Ovary (tissue), 10 donors: ENCODE measurements at places on chromosomes 5 and 9. TPM values are rescaled to one million over a fixed set of nuclear protein-coding genes. Genes with fewer than 3 reads are reported as not detected.

DNA sequence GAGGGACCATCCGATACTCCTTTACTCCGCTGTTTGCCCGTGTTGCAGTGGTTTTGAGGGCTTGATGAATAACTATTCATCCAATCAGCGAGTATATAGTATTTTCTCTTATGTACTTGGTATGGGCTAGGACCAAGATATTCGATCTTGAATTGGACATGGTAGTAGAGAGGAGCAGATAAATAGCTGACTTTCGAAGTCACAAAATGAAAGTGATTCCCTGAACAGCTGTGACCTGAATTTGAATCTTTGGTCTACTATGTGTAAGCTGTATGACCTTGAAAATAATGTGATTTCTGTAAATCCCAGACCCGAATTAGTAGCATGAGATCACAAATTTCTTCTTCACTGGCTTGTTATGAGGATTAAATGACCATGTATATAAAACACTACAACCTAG, 134.4 kb downstream of the TUSC1 start:
- H3K27me3 ChIP-seq: no peaks in the 10 kb centered on the region
- no peaks in the 10 kb centered on the region for H3K4me1 ChIP-seq
- H3K36me3 ChIP-seq: no peaks in the 10 kb centered on the region
- no peak overlapping the region for H3K4me3 ChIP-seq
- DNase-seq: no peak
- H3K27ac ChIP-seq: no peak overlapping the region

- H3K27ac ChIP-seq: no peak overlapping the region
- H3K4me3 ChIP-seq: no peak overlapping the region
- H3K27me3 ChIP-seq: no peaks in the 10 kb centered on the region
Measured at GRCh38 chr5:159210210-159210661, 883 bp upstream of the RNF145 start.

The C9 gene
- not detected for polyA plus RNA-seq

GRCh38 chr9:93645149-93645889, 68.9 kb downstream of the PHF2 start:
- no peaks in the 10 kb centered on the region for H3K36me3 ChIP-seq
- peaks cover 3% of the 10 kb centered on the region for H3K4me1 ChIP-seq
- no peaks in the 10 kb centered on the region for H3K27me3 ChIP-seq
- no peak overlapping the region for H3K4me3 ChIP-seq
- no peak overlapping the region for H3K27ac ChIP-seq

DNA sequence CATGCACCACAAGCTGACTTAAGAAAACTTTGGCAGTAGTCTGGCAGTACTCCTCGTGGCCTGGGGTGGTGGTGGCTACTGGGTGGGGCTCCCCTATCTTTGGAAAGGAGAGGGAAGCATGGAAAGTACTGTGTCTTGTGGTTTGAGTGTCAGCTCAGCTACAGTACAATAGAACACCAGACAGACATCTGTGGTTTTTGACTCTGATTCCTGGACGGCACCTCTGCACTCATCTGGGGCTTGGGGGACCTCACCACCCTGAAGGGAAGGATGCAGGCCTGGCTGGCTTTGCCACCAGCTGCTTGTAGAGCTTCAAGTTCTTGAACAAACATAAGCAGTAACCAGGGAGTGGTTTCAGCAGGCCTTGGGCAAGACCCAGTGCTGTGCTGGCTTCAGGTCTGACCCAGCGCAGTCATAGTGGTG, 40.6 kb downstream of the TNFSF8 start:
- H3K4me1 ChIP-seq: no peaks in the 10 kb centered on the region
- H3K27ac ChIP-seq: no peak overlapping the region
- no peaks in the 10 kb centered on the region for H3K27me3 ChIP-seq
- no peaks in the 10 kb centered on the region for H3K36me3 ChIP-seq
- DNase-seq: no peak

DNA sequence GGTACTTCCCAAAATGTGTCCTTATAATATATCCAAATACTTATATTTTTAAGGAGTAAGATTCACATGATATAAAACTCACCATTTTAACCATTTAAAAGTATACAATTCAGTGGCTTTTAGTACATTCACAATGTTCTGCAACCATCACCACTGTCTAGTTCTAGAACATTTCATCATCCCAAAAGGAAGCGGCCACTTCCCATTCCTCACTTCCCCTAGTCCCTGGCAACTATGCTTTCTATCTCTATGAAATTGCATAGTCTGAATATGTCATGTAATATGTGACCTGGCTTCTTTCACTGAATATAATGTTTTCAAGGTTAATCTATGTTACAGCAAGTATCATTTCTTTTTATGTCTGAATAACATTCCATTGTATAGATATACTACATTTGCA, 615.1 kb upstream of the SGCD start:
- no peaks in the 10 kb centered on the region for H3K27me3 ChIP-seq
- no peak overlapping the region for H3K27ac ChIP-seq
- H3K4me1 ChIP-seq: no peaks in the 10 kb centered on the region
- H3K36me3 ChIP-seq: no peaks in the 10 kb centered on the region
